NCI-H1436 treated with DMSO at 0.1 percent for 48 hours (cell line): ENCODE measurements at places on chromosomes 1 and 21.
A peak's percentile ranks its signal among the peaks of the same experiment; 100 is the strongest.

DNA sequence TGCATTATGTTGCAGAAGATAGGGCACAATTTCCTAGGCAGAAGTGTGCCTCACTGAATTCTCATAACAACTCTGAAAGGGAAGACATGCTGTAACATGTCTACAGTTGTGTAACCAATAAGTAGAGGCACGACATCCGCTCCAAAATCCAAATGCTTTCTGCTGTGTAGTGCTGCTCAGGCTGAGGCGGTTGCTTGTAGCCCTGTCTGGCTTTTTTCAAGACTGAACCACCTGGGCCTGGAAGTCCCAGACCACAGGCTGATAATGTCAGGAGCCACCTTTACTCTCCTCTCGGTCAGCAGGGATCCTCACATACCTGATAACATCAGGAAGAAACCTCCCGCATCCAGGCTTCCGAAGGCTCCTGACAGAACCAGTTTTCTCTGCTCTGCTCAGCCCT, 10.9 kb downstream of the AKNAD1 start:
- DNase-seq: no peak

DNA sequence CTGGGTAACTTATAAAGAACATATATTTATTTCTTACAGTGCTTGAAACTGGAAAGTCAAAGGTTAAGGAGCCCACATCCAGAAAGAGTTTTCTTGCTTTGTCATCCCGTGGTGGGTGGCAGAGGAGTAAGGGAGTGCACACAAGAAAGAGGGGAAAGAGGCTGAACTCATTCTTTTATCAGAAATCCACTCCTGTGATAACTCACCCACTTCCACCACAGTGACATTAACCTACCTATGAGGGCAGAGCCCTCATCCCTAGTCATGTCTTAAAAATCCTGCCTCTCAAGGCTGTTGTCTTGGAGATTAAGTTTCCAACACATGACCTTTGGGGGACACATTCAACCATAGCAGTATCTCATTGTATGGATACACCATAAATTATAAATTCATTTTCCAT, 32.5 kb upstream of the RGS4 start:
- no peak for DNase-seq

DNA sequence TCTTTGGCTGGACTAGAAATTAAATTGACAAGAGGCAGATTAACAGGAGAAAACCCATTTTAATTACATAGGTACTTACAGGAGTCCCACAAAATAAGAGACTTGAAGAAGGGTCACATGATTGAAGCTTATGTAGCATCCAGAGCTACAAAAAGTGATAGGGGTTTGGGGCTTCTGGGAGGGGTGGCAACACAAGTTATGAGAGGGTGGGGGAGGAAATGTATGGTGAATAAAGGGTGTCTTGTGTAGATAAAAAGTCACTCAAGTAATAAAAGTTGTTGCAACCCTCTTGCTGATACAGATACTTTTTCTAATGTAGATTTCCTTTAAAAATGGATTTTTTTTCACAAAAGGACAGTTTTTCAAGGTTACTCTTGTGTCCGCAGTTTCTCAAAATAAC, 24.0 kb downstream of the USP25 start:
- DNase-seq: no peak

- no peak for DNase-seq
Measured at GRCh38 chr21:32167513-32167912, 111.3 kb downstream of the MIS18A start.

GRCh38 chr1:2091611-2092604, 41.7 kb downstream of the PRKCZ start:
- no peak for DNase-seq

DNA sequence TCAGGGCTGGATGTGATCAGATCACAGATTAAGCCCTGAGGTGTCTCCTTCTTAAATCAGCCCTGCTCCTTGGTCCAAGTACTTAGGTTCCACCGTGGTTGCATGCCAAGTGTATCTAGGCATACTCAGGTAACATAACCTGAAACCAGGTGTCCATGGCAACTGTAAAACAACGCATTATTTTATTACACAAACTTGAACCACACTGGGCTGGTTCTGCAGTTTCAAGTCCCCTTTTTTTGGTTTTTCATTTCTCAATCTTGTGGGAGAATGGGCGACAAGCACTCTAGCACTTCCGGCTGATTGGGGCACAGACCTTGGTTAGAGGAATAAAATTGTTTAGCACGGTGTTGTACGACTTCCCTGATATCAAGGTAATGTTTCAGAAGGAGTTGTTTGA, 65.2 kb downstream of the GBP6 start:
- no peak for DNase-seq

DNA sequence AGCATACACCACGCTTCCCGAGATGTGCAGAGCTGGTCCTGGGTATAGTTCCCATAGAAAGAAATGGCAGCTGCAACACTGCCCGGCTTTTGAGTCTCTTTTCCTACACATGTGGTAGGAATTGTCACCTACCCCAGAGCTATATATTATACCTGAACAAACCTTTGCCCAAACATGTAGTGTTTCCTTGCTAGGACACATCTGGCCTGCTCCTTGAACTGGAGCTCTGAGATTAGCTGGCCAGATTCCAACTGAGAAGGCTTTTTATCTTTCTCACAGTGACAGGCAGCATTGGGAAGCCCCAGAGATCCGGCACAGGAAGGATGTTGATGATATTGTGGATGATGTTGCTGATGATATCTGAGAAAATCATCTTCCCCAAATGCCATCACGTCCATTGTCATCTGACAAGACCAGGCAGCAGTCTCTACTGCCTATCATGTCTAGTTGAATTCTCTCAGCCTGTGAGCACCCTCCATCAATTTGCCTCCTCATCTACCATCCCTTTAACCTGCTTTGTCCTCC, 115.0 kb upstream of the SMYD2 start:
- no peak for DNase-seq

- no peak for DNase-seq
Measured at GRCh38 chr1:29504196-29504595, 267.9 kb downstream of the PTPRU start.

GRCh38 chr1:81554534-81554933, 246.2 kb upstream of the ADGRL2 start:
- DNase-seq: no peak

DNA sequence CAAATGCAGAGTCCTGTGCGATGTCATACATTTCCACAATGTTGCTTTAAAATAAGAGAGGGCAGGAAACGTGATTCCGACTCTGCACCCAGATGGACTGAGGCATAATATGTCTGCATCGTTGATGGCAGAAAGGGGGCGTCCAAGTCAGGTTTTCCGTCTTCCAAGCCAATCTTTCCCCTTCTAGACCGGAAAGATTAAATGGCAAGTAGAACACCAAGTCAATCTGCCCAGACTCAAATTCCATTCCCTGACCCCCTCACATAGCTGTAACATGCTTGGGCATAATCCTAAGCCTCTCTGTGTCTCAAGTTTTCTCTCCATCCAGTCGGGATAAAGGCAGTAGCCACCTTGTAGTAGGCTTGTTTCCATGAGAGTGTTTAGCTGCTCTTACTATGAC, 14.4 kb downstream of the PCP4 start:
- no peak for DNase-seq

DNA sequence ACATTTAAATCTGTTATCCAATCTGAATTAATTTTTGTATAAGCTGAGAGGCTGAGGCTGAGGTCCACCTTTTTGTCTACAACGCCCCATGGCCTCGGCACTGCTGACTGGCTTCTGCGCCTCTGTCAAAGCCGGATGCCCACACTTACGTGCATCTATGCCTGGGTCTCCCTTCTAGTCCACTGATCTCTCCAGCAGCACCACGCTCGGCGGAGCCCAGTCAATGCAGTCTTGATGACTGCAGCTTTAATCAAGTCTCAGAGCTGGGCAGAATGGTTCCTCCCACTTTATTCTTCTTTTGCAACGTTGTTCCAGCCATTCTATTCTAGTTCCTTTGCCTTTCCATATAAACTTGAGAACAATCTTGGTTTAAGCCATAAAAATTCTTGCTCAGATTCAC, 9.4 kb downstream of the PRDM15 start:
- no peak for DNase-seq

DNA sequence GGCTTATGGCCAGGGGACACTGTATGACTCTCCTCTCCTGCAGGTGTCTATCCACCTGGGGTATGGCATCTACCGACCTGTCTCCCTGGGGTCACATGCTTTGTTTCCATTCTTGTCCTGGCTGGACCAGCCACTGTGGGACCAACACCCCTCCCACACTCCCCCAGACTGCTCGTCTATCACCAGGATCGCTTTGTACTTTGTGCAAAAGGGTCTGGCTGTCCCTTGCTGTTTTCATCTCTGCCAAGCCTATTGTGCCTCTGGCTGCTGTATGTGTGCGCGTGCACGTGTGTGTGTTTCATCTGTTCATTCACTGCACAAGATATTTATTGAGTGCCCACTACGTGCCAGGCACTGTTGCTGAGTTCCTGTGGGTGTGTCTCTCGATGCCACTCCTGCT, 25.5 kb downstream of the ETNK2 start:
- DNase-seq: no peak

- DNase-seq: no peak
Measured at GRCh38 chr1:46166521-46167462, 8.1 kb upstream of the TSPAN1 start.

GRCh38 chr1:5165762-5166161, 511.4 kb downstream of the AJAP1 start:
- DNase-seq: no peak

- DNase-seq: peak; percentile 26
Measured at GRCh38 chr1:31786366-31787060, 22.4 kb upstream of the ADGRB2 start.

GRCh38 chr1:40773748-40774265, 9.8 kb upstream of the KCNQ4 start:
- DNase-seq: no peak

DNA sequence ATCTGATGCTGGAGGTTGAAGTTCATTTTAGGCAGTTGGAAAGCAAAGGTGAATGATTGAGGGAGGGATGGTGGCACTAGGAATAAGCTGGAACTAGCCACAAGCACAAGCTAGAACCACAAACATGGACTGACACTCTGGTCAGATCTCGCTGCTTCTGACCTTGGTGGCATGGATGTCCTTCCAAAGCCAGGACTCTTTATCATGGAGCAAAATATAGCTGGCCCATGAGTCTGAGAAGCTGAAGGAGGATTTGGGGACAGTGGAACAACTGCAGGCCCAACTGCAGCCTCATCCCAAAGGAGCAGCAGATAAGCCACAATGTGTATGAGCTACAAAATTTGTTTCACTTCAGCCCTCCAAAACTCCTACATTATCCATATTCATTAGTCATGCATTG, 35.5 kb downstream of the SRSF11 start:
- no peak for DNase-seq

GRCh38 chr1:112998592-112999235, 42.7 kb upstream of the SLC16A1 start:
- no peak for DNase-seq

DNA sequence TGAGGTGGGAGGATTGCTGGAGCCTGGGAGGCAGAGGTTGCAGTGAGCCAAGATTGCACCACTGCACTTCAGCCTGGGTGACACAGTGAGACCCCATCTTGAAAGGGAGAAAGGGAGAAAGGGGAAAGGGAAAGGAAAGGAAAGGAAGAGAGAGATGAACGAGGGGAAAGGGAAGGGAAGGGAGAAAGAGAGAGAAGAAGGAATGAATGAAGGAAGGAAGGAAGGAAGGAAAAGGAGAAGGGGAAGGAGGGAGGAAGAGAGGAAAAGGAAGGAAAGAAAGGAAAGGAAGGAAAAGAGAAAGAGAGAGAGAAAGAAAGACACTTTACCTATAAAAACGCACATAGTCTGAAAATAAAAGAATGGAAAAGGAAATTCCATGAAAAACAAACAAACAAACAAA, 18.0 kb downstream of the ZNF695 start:
- no peak for DNase-seq

- DNase-seq: no peak
Measured at GRCh38 chr1:25360596-25361581, 22.8 kb downstream of the TMEM50A start.

GRCh38 chr1:153356392-153357075, 1.1 kb upstream of the S100A9 start:
- no peak for DNase-seq
